ENCODE measurements at places on chromosomes 12 and 14. TPM values are rescaled to one million over a fixed set of nuclear protein-coding genes. Genes with fewer than 3 reads are reported as not detected.

The TSHR gene
- total RNA-seq: 1.5 TPM

The PMCH gene
- total RNA-seq: not detected

The PLEKHD1 gene
- 1.3 TPM for total RNA-seq

The BCL2L2 gene
- total RNA-seq: 17.2 TPM

The SERPINA9 gene
- not detected for total RNA-seq

The OVCH1 gene
- 1.6 TPM for total RNA-seq

The FZD10 gene
- total RNA-seq: 14.1 TPM

The CLEC1A gene
- total RNA-seq: 0.54 TPM

The TTC8 gene
- 19.1 TPM for total RNA-seq

The SERPINA5 gene
- total RNA-seq: 0.36 TPM

The LTB4R2 gene
- total RNA-seq: 4.0 TPM

The MYO1H gene
- total RNA-seq: 0.09 TPM

Data from cerebellum (tissue), 4 donors.